ENCODE measurements at places on chromosomes 7 and 10.

DNA sequence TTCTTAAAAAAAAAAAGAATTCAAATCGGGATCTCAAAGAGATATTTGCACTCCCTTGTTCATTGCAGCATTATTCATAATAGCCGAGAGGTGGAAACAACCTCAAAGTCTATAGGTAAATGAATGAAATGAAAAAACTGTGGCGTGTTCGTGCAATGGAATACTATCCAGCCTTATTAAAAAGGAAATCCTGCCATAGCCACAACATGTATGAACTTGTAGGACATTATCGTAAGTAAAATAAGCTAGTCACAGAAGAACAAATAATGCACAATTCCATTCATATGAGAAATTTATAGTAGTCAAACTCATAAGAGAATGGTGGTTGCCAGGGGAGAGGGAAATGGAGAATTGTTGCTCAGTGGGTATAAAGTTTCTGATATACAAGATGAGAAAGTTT lies 37.9 kb downstream of the GRK5 start:
- DNase-seq = no peak

DNA sequence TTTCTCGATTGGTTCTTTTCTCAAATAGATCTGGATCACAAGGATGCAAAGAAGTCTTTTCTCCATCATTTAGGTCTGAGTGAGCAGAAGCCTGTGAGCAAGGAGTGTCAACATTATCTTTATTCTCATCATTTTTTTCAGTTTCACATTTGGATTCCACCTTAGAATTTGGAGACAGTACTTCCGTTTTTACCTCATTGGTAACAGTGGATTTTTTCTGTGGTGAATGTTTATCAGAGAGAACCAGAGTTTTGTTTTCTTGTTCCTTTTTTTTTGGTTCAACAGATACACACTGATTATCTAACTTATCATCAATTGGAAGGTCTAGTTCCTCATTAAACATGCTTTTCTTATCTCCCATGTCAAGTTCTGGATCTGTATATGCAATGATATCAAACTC lies 151.3 kb downstream of the GALNT11 start:
- no peak for DNase-seq

DNA sequence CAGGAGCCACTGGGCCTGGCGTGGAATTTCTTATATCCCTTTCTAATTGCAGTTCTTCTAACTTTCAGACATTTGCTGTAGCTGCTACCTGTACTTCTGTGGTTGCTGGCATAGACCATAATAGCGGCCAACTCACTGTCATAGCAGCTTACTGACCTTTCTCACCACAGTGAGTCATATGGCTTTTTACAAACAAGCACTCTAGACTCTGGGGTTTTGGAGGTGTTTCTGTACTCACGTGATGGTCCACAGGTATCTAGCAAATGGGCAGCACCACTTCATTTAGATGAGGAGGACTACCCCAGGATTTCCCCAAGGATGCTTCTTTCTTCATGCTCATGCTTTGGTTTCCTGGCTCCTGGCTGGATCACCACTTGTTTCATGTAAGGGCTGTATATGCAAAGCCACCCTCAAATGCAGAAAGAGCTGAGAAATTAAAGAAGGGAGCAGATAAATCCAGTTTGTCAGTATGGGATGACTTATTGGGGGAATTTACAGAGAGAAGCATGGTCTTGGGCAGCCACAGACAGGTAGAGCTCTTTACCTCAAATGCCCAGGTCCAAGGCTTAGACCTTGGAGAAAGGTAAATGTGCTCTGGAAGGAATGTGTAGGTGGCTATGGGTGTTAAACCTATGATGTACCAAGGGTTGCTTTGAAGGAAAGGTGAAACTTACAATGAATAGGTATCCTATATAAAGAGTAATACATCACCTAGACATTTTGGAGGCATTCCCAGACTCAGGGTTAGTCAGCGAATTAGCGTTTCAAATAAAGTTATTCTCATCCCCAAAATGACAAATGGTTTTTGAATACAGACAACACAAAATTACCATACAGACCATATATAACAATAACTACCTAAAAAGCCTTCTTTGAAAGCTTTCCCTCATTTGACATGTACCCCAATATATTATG lies 15.9 kb upstream of the SLC25A16 start:
- no peak for DNase-seq

DNA sequence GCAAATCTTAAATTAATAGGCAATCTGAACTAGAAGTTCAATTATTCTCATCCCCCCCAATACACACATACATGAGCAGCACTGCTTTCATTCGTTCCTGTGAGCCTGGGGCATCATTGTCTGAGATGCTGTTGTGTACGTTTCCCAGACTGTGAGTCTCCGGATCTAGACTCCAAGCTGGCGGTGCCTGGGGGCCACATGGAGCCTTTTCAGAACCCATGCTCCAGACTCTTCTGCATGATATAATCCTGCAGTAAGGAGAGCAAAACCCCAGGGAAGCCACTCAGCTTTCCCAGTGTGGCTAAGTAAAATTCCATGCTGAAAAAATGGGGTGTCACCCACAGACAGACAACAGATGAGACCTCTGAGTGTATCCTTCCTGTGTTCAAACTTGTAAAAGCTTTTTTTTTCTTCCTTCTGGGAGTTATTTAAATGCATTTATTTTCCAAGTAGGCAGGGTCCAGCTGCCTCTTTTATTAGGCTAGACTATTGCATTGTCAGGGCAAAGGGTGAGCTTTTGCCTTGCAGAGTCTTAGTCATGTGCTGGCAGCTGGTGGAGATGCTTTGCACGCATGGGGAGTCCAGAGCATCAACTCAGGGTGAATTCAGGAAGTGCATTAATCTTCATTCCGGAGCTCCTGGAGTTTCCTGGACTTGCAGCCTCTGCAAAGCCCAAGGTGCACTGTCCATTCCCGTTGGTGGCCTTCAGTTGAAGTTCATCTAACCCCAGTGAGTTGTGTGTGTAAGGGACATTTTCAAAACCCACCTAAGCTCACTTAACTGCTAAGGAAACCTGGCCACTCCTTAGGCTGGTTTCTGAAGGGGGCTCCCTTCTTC lies 185.7 kb upstream of the ADO start:
- no peak for DNase-seq

DNA sequence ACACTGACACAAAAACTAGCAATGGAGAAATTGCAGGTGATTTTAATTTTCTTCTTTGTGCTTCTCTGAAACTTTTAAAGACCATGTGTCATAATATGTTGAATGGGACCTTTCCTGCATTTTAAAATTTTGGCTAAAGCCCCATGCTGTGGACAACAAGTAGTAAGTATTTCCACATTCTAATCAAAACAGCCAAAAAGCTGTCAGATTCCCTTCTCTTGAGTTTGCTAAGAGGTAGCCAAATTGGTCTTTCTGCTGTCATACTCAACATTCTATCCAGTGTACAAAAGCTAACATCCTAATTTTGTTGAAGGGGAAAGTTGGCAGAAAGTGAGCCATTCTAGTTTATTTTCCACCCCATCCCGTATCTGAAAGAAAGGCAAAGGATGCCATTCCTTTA lies 447.6 kb downstream of the TFEC start:
- no peak for DNase-seq

- no peak for DNase-seq
Observed at GRCh38 chr7:55570218-55570873, 2.0 kb downstream of the VOPP1 start.

DNA sequence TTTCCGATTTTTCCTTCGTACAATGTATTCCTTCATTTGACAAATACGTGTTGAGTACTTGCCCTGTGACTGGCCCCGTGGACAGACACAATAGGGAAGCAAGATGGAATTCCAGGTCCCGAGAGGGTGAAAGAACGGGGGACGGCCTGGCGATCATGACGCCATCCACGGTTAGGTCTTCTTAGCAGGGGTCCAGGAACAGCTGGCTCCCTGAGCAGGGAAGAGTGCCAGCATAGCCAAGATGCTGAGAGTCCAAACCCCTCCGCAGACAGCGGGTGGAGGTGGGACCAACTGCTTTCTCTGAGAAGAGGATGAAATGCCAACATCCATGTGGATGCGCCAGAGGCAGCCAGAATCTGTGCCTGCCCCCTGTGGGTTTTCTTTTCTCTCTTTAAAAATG lies 143.7 kb downstream of the DYNC2I1 start:
- DNase-seq = no peak

- no peak for DNase-seq
Observed at GRCh38 chr7:101999393-101999792, 182.0 kb downstream of the CUX1 start.

DNA sequence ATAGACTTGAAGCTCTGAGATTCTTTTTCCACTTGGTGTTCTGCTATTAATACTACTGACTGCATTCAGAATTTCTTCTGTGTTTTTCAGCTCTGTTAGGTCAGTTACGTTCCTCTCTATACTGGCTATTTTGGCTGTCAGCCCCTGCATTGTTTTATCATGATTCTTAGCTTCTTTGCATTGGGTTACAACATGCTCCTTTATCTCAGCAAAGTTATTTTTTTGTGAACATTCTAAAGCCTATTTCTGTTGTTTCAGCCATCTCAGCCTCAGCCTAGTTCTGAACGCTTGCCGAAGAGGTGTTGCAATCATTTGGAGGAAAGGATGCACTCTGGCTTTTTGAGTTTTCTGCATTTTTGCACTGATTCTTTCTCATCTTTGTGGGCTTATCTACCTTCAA lies 201.5 kb upstream of the GNAI1 start:
- no peak for DNase-seq

DNA sequence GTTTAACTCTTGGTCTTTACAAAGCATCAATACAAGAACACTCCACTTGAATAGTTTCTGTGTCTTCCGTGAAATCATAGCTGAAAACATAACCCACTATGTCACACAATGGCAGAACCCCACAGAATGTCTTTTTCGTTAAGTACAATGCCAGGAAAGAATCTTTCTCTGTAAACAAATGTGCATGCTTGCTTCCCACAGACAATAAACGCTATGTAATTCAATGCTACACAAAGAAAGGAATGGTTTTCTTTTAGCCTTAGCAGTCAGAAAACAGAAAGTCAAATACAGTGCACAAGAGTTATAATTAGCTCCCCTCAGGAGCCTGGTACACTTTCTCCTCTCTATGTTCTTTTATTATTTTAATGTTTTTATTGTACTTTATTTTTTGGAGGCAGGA lies 186.1 kb downstream of the SRPK2 start:
- DNase-seq = no peak

- DNase-seq = no peak
Observed at GRCh38 chr10:16975188-16975587, 154.4 kb downstream of the CUBN start.

GRCh38 chr10:91601212-91601611 lies 31.7 kb downstream of the PPP1R3C start:
- no peak for DNase-seq

- no peak for DNase-seq
Observed at GRCh38 chr7:145797507-145797906, 319.1 kb upstream of the CNTNAP2 start.

- DNase-seq = no peak
Observed at GRCh38 chr7:116689790-116690259, 17.8 kb downstream of the MET start.

GRCh38 chr10:71213127-71213621 lies 804 bp downstream of the UNC5B start:
- DNase-seq = peak; percentile 55

- DNase-seq = no peak
Observed at GRCh38 chr10:84552478-84552877, 224.1 kb downstream of the CCSER2 start.

DNA sequence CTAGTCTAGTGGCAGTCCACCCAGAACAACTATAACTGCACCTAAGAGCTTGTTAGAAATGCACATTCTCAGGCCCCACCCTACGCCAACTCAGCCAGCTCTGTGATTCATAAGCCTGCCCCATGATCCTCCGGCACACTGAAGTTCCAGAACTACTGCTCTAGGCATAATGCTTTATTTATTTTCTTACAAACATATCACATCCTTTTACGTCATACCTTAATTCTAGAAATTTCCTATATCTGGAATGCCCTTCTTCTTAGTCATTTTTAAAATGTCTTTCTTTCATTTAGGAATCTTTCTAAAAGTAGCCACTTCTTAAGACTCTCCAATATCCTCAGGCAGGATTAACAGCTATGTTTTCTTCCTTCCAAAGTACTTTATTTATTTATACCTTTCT lies 480.1 kb downstream of the INHBA start:
- DNase-seq = no peak

DNA sequence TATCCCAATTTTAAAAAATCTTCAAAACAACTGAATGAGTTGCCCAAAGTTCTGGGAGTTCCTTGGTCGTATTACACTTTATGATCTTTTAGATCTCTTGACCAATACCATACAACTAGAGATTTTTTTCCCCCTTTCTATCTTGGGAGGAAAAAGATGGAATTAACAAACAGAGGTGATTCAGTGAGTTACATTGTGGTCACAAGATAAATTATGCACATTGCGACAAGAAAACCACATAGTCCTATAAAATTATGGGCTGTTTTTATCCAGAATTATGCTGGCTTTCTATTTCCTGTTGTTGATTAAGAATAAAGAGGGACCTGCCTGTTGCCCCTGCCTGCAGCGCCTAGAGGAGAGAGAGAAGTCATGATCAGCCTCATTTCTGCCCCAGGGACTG lies 8.2 kb upstream of the SGPL1 start:
- no peak for DNase-seq

GRCh38 chr7:96508371-96508770 lies 186.5 kb upstream of the SLC25A13 start:
- no peak for DNase-seq

GRCh38 chr10:80504158-80504811 lies 33.4 kb upstream of the SH2D4B start:
- no peak for DNase-seq

DNA sequence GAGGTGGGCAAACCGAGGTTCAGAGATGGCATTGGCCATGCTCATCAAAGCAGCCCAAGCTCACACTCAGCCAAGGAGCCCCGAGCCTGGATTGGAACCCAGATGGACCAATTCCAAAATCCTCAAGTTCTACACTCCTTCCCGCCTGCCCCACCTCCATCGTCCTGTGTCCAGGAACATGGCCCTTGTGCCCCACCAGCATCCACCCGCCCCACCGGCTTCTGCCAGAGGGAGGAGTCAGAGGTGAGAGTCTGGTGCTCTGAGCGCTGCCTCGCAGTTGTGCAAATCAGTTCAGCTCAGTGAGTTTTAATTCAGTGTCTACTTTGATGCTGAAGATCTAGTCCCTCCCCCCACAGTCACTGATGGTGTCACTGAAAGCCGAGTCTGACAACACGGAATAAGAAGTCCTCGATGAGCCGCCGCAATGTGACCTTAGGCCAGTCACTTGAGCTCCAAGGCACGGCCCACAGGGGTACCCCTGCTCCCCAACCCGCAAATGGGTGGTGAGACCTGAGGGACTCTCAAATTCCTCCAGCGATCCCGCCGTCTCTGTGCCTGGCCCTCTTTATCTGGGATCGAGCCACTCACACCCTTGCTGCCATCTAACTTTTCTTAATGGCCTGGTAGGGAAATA lies 26.3 kb downstream of the PRKAG2 start:
- no peak for DNase-seq

- DNase-seq = no peak
Observed at GRCh38 chr10:60043561-60044241, 137.3 kb upstream of the CCDC6 start.

Measured in NCI-H1694 treated with DMSO at 0.1 percent for 48 hours (cell line).